Muscle of back (tissue), 13 donors: ENCODE measurements at places on chromosomes 11 and 22. TPM values are rescaled to one million over a fixed set of nuclear protein-coding genes. Genes with fewer than 3 reads are reported as not detected.

Gene PATE4
- 0.13 TPM for polyA plus RNA-seq

Gene LYVE1
- polyA plus RNA-seq, result 80.9 TPM

Gene MMP12
- not detected for polyA plus RNA-seq

Gene TRPC6
- 13.5 TPM for polyA plus RNA-seq

Gene TUB
- 13.4 TPM for polyA plus RNA-seq

Gene NFAM1
- 1.0 TPM for polyA plus RNA-seq

Gene MPEG1
- polyA plus RNA-seq, result 10.8 TPM

Gene CLCF1
- polyA plus RNA-seq, result 3.8 TPM

Gene TRIM48
- not detected for polyA plus RNA-seq

DNA sequence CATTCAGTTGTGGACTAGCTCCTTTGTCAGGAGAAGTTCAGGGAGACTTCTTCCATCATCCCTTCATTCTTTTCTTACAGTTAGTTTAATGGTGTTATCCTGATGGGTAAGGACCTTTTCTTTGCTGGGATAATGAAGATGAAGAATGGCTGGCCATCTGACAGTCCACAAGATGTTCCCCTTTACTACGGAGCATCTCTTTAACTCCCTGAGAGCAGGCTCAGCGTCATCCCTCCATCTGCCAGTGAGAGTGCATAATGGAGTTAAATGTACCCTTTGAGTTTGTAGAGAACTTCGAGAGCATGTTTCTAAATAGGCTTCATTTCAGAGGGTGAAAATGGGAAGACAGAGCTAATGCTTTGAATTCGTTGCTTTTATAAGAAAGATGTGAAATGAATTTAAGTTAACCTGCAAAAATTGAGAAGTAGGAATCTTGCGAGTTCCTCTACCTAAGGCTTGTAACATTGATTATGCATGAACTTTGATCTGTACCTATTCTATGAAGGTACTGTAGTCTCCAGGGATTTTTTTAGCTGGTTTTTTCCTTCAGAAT, 1.7 kb downstream of the EP300 start:
- DNase-seq, result peak; percentile 23

GRCh38 chr11:76637491-76638269, 32.9 kb downstream of the LRRC32 start:
- DNase-seq, result no peak

DNA sequence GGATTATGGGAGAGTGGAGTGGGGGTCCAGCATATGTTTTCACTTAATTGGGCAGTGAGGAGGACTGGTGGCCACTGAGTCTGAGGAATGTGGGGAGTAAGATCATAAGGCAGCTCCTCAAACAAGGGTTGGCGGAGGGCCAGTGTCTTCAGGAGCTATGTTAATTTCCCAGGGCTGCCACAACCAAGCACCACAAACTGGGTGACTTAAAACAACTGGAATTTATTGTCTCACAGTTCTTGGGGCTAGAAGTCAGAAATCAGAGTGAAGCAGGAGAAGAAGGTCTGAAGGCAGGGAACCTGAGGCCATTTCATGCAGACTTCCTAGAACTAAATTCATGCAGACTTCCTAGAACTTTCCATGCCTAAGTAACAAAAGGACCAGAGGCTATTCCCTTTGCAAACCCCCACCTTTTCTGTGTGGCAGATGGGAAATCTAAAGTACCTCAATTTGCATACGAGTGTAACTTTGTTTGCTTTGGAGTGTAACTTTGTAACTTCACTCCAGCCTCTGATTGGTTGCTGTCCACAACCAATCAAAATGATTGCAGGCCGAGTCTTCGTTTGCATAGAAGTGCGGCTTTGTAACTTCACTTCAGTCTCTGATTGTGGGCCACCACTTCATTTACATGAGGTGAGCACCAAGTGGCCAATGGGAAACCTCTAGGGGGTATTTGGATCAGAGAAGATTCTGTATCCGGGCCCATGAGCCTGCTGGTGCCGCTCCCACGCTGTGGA, 50.5 kb upstream of the ZBED5 start:
- DNase-seq, result no peak

GRCh38 chr11:82315093-82315492, 418.6 kb downstream of the FAM181B start:
- no peak for DNase-seq

GRCh38 chr22:27388090-27388600, 413.4 kb downstream of the MN1 start:
- no peak for DNase-seq

DNA sequence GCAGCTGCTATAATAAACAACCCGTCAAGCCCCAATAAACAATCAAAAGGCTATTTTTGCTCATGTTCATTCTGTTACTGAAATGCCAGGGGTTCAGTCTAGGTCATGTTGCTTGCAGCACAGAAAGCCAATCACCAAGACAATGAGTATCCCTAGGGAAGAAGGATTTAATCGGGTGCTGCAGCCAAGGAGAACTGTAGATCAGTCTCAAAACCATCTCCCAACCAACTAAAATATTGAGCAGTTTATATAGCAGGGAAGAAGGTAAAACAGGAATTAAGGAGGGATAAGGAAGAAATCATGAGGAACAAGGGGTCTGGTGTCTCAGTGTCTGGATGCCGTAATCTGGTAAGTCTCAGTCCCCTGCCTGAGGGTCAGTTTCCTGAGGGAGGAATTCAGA, 169.5 kb downstream of the BLID start:
- no peak for DNase-seq

DNA sequence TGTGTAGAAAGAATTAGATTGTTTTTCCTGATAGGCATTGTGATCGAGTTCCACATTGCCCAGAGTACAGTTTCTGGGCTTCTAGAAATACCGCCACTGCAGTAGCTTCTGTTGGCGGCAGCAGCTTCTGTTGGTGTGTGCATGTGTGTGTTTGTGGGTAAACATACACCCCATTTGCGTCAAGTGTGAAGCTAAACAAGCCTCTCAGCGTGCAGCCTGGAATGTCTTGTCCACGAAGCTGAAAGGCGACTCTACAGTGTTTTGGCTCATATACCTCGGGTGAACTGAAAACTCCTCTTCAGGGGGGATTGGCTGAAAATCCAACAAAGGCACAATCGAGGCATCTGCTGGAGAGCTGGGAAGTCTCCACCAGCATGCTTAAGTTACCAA, 112.0 kb upstream of the E2F8 start:
- no peak for DNase-seq

DNA sequence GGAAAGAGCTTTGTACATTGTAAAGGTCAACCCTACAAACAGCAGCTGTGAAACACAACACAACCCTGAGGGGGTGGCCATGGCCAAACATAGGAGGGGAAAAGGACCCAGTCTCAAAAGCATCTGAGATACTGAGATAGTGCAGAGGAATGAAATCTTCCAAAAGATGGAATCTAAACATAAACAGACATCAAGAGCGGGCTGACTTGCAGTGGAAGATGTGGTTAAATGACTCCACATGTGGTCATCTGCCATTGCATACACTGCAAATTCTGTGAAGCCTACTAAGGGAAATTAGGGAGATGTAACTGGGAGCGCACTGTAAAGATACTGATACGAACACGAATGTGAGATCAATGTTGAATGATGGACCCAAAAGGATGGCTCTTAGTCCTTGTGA, 22.0 kb downstream of the BDNF start:
- no peak for DNase-seq

DNA sequence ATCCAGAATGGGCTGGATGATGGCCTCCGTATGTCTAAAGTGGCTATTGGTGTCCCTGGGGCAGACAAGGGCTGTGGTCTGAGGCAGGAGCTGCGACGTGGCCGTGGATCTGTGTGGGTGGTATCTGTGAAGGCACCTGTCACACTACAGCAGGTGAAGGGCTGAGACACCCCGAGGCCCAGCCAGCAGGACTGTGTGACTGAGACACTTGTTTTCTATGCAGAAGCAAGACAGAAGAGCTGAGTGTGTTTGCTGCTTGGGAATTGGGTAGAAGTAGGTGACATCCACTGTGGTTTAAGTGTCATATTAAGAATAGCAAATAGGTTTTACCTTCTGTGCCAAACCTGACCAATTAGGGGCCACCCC, 35.0 kb downstream of the AMPD3 start:
- DNase-seq, result no peak

DNA sequence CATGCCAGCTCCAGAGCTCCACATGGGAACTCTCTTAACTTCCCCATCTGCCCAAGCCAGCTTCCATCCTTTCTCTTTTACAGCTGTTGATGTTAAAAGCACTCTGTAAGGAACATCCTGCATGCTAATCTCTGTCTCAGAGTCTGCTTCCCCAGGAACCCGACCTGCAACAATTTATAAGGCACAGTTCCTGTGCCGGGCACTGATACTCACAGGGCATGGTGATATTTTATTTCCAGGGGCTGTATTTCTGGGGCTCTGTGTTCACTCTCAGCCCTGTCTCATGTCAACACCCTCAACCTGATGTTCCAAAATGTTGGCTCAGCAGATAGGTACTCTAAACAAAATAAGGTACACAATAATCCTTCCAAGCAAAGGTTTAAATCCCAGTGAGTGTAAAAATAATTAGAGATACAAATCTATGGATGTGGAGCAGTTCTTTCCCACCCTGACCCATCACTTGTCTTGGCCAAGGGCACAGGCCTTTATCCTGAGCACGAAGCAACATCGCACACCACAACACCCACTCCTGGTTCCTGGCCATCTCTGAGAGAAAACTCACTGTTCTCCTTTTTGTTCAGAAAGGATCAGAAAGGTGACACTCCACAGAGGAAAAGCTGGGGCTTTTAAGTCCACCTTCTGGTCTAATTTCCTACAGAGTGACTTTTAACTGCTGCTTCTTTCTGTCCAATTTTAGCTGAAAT, 44.8 kb upstream of the C11orf87 start:
- no peak for DNase-seq

DNA sequence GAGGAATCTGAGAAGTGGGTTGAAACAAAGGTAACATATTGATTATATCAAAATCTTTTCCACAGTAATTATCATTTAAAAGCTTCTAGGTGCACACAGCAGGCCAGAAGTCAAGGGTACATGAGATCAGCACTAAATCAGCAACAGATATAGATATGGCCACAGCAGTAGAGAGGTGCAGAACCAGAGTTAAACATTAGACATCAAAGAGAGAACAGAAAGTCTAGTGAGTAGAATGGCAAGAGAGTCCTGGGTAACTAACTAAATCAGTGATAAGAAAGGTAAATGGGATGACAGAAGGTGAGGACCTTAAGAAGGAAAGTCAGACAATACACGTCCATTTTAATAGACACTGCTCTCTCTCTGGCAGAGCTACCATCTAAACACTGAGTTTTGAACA, 119.5 kb upstream of the GRIA4 start:
- no peak for DNase-seq

DNA sequence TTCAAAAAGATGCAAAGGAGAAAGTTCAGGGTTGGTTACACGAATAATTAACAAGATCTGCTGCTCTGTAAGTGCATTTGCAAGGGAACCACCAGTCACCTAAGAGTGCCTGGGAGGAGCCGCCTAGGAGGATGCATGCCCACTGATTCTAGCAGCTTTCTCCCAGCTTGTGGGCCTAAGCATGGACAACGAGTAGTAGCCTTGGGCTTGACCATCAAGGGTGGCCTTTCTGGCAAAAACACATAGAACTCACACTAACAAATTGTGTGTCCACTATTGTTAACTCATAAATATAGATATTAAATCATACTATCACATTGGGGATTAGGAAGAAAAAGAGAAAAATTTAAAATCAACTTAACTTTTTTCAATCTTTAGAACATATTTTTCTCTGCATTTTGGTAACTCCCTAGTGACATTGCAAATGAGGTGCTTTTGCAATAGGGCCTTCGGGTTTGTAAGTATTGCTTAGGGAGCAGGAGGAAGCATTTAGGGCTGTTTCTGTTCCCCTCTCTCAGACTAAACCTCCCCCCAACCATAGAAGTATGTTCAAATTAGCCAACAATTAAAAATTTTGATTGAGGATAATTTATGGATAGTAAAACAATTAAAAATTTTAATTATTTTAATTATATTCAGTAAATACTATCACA, 57.3 kb upstream of the CEP295 start:
- no peak for DNase-seq

DNA sequence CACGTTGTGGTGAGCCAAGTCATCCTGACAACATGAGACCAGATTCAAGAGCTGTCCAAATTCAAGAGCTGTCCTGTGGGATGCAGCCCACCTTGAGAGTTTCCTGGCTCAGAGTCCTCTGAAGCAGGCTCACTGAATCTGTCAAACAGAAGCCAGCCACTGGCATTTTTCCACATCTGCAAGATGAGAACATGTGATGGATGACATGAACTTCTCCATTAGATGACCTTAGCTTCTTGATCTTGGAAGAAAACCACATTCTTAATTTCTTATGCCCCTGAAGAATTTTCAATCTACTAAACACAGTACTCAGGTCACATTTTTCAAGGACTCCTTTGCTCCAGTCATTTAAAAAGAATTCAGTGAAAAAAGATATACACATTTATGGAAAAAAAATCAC, 291.0 kb downstream of the GUCY1A2 start:
- DNase-seq, result no peak

GRCh38 chr22:45503816-45504372, 1.2 kb downstream of the FBLN1 start:
- no peak for DNase-seq

GRCh38 chr11:44823006-44823405, 96.2 kb downstream of the TSPAN18 start:
- DNase-seq, result no peak

- DNase-seq, result no peak
These were observed 116.6 kb upstream of the OR4B1 start for GRCh38 chr11:48099916-48100446.

- DNase-seq, result no peak
These were observed 13.3 kb downstream of the LDHAL6A start for GRCh38 chr11:18468961-18469360.

GRCh38 chr11:1757861-1758610, 5.7 kb downstream of the CTSD start:
- no peak for DNase-seq

GRCh38 chr11:71154261-71154805, 98.0 kb downstream of the SHANK2 start:
- DNase-seq, result no peak

GRCh38 chr22:36285017-36285416, 32.1 kb downstream of the APOL1 start:
- peak; percentile 29 for DNase-seq

DNA sequence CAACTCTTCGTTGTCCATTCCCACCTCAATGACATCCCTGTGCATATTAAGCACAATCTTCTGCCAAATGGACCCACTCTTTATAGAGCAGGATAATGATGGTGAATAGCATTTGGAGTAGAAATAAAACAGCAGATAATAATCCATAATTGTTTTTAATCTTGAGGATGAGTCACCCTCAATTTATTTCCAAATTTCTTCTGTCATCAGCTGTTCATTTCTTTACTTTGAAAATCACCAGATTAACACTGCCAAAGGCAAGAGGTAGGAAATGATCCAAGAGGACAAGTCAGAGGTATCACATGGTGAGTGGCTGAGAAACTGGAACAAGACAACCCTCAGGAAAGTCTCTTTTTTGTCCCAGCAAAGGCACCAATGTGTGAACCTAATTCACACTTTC, 7.3 kb upstream of the AMBRA1 start:
- DNase-seq, result no peak
